LoVo (cell line): ENCODE measurements at places on chromosomes 5 and 9.
A peak's percentile ranks its signal among the peaks of the same experiment; 100 is the strongest.

DNA sequence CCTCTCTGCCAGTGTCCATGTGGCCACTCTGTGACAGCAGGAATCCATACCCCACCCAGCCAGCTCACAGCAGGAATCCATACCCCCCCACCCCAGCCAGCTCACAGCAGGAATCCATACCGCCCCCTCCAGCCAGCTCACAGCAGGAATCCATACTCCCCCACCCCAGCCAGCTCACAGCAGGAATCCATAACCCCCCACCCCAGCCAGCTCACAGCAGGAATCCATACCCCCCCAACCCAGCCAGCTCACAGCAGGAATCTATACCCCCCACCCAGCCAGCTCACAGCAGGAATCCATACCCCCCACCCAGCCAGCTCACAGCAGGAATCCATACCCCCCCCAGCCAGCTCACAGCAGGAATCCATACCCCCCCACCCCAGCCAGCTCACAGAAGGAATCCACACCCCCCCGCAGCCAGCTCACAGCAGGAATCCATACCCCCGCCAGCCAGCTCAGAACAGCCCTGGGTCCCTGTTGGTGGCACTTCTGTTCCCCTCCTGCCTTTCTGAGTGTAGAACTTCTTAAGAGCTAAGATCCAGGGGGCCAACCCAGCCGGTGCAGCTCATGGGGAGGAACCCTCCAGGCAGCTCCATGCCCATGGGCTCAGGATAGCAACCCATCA lies 8.4 kb upstream of the RXRA start:
- no peak for DNase-seq

- peak; percentile 22 for DNase-seq
Observed at GRCh38 chr5:172802567-172803176, 31.4 kb upstream of the ERGIC1 start.

GRCh38 chr9:114123031-114123977 lies 24.2 kb upstream of the KIF12 start:
- no peak for DNase-seq

DNA sequence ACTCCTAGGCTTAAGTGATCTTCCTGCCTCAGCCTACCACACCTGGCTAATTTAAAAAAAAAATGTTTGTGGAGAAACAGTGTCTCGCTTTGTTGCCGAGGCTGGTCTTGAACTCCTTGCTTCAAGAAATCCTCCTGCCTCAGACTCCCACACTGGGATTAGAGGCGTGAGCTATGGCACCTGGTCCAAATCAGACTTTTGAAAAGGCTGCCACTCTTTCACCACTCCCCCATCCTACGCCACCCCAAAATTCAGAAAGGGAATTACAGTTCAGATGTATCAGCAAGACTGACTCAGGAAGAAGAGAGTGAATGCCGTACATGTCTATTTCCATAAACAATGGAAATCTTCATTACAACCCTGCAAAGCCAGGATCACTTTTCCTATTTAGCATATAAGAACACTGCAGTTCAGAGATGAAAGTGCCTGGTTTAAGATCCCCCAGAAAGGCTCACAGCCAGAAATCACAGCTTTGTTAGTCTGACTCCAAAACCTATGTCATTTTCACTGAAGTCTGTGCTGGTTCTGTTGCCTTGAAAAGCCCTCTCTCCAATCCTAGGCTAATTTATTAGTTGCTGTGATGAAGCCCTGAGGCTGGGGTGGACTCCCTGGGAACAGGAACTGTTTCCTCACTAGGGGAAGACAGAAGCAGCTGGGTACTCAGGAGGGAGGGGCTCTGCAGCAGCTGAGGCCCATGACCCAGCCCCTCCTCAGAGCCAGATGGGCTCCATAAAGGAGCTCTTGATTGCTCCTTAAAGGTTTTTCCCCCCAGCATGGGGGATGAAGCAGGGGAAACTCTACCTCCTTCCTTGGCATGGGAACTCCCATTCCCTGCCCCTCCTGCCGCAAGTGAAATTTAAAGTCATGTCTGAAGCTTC lies 3.1 kb downstream of the FBLL1 start:
- DNase-seq = no peak

DNA sequence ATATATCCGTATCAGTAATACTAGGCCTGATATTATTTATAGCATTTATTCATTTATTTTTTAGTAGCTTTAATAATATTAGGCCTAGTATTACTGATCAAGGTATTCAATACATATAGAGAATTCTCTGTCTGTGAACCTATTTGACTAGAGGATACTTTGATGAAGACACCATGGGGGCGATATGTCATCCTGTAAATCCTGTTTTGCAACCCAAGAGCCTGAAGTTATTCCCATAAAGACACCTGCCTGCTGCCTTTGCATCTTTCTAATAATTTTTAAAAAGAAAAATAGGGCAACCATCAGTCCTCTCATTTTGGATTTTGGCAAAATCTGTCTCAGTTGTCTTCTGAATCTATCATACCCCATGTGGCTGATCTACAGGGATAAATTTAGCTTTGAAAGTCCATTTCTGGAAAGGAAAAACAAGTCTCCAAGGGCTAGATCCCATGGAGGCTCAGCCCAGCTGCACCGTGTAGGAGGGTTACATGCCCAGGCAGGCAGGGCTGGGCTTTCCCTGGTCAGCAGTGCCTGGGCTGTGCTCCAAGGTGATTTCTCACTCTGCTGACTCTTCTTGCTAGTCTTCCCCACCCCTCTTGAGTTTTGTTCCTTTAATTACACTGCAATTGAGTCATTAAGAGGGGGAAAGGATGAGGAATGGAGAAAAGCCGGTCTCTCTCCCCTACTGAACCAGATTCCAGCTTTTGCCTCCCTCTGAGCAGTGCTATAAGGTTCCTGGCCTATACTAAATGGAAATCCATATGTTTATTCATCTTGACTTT lies 169.0 kb downstream of the TRIM32 start:
- DNase-seq = peak; percentile 26

DNA sequence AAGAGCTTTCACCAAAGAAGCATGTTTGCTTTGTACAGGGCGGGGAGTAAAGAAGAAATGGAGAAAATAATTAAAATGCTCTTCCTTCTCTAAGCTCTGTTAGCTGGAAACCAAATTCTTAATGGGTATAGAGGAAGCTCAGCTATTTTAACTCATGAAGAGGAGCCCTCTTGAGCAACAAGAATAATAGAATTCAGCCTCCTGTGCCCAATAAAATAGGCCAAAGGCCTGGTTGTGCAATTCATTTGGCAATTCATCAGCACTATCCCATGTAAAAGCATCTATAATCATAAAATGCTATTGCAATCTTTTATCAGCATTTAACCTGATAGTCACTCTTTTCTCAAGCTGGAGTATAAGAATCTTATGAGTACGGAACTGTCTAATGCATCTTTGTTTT lies 133.6 kb upstream of the CDH6 start:
- no peak for DNase-seq

DNA sequence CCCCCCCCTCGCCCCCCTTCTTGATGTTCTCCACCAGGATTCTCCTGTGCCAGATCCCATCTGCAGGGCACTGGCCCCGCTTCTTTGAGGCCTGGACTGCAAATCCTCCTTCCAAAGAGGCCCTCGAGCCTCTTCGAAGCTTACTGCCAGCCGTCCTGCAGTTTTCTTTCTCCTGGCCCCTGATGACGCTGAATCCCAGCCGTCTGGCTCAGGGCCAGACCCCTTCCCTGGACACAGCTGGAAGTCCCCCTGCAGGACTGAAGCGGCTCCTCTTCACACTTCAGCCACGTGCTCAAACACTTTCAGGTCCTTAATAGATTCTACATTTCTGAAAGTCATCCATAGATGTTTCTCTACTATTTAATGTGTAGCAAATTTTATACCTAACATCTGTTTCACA lies 121.5 kb downstream of the EHMT1 start:
- DNase-seq = no peak

DNA sequence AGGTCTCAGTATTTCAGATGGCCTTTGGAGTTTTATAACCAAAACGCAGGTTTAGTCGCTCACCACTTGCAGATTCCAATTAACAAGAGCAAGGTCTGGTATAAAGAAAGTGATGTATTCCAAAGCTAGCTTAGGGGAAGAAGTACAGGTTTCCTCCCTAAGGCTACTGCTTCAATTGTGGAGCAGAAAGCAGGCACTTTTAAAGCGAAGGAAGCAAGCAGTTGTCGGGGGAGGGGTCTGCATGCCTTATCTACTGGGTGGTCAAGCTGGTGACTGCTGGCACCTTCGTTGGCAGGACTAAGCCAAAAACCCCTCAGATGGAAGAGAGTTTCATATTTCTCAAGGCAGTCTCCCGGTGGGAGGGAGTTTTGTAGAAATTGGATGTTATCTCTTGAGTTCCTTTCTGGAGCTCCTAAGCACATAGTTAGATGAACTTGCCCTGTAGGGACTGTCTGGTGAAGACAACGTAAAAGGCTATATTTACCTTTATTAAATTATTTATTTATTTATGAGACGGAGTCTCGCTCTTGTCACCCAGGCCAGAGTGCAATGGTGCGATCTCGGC lies 1.6 kb upstream of the TMEM245 start:
- DNase-seq = no peak

- no peak for DNase-seq
Observed at GRCh38 chr5:87340716-87341115, 72.0 kb downstream of the CCNH start.

DNA sequence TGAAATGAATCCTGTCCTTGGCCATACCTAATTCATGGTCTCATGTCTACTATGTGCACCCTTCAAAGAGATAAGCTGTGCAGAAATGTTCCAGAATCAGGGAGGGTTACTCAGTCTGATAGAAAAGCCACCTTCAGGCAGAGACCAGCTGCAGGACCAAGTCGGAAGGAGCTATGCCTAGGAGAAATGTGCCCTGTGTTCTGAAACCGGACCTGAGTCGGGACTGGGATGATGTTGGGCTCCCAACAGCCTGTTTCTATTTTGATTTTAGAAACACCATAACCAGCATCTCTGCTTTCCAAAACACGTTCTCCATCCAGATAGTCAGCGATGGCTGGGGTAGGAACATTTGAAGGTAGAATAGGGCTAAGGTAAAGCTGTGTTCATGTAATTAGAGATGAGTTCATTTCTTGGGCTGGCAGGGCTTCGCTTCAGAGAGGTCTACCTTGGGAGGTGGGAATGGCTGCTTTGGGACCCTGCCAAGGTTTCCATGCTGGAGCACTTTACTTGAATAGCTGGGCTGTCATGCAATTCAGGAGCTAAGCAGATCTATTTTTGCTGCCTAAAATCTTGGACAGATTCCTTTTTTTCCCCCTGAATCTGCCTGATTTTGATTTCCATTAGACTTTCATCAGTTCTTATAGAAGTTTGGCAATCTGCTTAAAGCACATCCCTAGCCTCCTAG lies 2.8 kb downstream of the ADCY2 start:
- no peak for DNase-seq

GRCh38 chr9:84953797-84954705 lies 284.5 kb downstream of the NTRK2 start:
- peak; percentile 79 for DNase-seq

- DNase-seq = peak; percentile 57
Observed at GRCh38 chr9:90870621-90871326, 69.2 kb downstream of the SYK start.

GRCh38 chr5:176934309-176934930 lies 35.3 kb upstream of the HK3 start:
- DNase-seq = no peak

GRCh38 chr5:107794741-107795140 lies 124.0 kb upstream of the EFNA5 start:
- DNase-seq = no peak

- DNase-seq = peak; percentile 54
Observed at GRCh38 chr9:70470050-70471015, 55.9 kb upstream of the KLF9 start.

DNA sequence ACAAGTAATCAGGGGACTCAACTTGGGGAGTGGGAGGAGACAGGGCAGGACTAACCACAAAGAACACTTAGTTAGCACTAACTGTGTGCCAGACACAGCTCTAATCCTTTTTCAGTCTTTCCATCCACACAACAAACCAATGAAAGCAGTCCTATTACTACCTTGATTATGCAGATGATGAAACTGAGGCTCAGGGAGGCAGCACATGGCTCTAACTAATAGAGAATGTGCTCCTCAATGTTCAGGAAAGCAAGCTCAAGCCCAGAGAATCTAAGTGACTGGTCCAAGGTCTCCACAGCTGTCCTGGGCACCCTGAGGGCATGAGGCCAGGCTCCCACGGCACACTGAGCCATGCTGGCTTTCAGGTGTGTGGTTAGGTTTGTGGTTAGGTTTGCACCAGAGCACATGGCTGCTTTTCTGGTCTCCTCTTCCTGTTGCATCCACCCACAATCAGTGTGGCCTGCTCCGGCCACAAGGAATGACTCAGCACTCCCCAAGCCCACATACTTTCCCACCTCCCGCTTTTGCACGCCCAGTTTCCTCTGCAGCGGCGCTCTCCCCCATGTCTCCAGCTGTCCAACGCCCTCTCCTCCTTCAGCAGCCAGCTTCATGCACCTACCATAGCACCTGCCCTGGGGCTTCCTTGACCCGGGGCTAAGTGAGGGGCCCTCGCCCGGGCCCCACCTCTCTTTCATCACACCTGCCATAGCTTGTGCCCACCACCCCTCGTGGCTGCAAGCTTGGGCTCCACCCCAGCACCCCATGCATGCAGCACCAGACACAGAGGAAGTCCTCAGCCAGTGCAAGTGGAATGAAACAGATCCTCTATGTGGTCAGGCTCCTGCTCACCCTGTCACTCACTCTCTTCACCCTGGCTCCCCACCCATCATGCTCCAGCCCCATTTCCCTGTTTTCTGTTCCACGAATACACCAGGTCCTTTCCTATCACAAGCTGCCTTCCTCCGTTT lies 133.1 kb downstream of the GABBR2 start:
- peak; percentile 38 for DNase-seq

GRCh38 chr5:168123631-168124528 lies 167.6 kb upstream of the WWC1 start:
- DNase-seq = no peak

DNA sequence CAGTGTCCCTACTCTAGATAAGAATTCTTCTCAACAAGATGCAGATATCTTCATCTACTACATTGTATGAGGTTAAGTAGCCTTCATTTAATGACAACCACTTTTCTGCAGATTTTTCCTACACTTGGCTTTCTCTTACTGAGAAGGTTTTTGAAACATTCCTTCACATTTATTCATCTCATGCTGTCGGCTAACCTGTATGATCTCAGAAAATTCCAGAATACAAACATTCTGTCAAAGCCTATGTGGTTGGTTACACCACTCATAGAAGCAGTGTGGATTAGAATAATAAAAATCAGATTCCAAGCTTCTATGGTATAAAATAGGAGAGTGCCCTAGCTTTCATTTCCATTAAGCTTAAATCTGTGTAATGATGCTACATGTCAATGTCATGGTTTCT lies 39.4 kb upstream of the ERCC6L2 start:
- no peak for DNase-seq

DNA sequence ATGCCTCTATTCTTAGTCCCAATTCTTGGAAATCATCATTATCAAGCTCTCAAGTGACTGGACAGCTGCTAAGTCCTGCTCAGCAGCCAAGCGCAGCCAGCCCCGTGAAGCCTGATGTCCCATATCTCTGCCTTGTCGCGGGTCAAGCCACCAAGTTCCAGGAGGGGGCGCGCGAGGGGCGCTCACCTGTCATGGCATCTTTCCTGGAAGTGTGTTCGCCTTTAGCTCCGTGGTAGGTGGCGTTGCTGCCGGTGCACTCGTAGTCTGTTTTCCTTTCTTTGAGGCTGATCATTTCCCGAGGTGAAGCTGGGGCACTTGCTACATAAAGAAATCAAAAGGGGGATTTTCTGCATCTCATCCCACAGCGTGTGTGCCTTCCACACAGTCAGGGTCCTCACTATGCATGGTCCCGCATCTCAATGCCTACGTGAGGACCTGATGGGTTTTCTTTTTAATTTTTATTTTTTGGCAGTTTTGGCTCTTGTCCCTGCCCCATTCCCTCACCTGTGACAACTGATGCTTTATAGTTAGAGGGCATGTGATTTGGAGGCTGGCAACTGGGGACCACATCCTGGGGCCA lies 227.0 kb upstream of the DAP start:
- peak; percentile 25 for DNase-seq
